Transverse colon (tissue), 4 donors: ENCODE measurements at places on chromosomes 2 and 18. TPM values are rescaled to one million over a fixed set of nuclear protein-coding genes. Genes with fewer than 3 reads are reported as not detected.
A peak's percentile ranks its signal among the peaks of the same experiment; 100 is the strongest.

- no peak for DNase-seq
Measured at GRCh38 chr2:168559187-168559586, 103.1 kb downstream of the CERS6 start.

The SERPINB10 gene
- not detected for total RNA-seq

The HOXD10 gene
- total RNA-seq, result 3.4 TPM

The RAB12 gene
- 27.7 TPM for total RNA-seq

DNA sequence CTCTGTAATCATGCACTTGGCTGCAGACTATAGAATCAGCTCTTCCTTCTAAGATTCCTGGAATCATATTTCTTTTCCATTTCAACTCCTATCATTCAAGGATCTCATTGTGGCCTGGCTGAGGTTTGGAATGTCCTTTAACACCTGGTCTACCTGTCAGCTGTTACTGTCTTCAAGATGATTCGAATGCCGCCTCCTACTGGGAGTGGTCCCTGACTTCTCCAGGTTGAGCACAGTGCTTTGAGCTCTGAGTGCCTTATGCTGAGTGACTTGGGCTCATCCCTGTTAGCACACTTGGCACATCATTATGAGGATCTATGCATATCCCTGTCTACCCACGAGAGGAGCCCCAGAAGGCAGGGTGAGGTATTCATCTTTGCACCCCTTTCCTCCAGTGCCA lies 87.6 kb downstream of the MARCHF4 start:
- no peak for DNase-seq

DNA sequence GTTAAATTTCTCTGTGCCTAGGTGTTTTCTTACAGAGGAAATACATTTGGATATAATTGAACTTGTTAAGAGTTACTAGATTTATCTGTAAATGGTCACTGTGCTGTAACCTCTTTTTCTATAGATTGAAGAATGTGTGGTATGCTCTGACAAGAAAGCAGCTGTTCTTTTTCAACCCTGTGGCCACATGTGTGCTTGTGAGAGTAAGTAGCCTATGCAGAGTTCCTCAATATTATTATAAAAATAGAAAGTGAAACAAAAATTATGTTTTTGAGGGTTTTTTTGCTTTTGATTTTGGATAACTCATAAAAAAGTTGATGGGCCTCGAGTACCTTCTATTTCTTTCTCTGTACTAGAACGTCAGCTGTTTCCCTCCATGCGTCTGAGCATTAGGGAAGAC lies 112.4 kb downstream of the MIB1 start:
- no peak for DNase-seq

The TRIM43 gene
- not detected for total RNA-seq

GRCh38 chr2:144950899-144951560 lies 431.1 kb upstream of the ZEB2 start:
- DNase-seq, result no peak

- DNase-seq, result no peak
Measured at GRCh38 chr2:53130441-53130943, 637.1 kb upstream of the CHAC2 start.

GRCh38 chr18:50686409-50686808 lies 126.5 kb downstream of the MAPK4 start:
- DNase-seq, result no peak

- DNase-seq, result no peak
Measured at GRCh38 chr18:35185771-35186170, 55.1 kb upstream of the ZNF397 start.

GRCh38 chr2:3536682-3537632 lies 17.6 kb upstream of the ADI1 start:
- DNase-seq, result no peak

GRCh38 chr2:172927641-172928357 lies 147.8 kb upstream of the MAP3K20 start:
- DNase-seq, result no peak

DNA sequence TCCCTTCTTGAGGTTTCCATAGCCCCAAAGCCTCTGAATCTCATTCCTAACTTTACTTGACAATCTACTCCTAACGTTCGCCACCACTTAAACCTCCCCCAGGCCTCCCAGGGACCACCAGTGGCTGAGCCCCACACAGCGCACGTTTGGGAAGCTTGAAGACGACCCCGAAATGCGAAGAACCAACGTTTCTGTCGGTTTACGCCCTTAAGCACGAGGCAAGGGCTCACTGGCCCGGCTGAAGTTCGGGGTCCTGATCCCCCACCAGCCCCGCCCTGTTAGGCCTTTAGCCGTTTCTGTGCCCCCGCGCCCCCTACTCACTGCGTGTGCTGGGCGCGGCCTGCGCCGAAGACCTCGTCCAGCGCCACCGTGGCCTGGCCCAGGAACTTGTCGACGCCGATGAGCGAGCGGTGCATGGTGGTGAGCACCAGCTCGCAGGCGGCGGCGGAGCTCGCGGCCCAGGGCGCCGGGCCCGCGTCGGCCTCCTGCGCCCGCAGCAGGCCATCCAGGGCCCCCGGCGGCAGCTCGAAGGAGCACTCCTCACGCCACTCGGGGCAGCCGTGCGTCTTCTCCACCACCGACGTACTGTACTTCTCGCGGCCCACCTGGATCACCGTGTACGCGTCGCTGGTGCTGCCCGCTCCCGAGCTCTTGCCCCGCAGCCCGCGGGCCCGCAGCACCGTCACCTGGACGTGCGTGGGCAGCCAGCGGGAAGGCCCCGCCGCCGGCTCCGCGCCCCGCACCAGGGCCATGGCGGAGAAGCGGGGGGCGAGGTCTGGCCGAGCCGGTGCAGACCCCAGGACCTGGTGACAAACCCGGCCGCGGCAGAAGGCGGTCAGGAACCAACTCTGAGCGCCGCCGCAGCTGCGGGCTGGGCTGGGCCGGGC lies 479 bp downstream of the RAB11FIP5 start:
- DNase-seq, result peak; percentile 29

DNA sequence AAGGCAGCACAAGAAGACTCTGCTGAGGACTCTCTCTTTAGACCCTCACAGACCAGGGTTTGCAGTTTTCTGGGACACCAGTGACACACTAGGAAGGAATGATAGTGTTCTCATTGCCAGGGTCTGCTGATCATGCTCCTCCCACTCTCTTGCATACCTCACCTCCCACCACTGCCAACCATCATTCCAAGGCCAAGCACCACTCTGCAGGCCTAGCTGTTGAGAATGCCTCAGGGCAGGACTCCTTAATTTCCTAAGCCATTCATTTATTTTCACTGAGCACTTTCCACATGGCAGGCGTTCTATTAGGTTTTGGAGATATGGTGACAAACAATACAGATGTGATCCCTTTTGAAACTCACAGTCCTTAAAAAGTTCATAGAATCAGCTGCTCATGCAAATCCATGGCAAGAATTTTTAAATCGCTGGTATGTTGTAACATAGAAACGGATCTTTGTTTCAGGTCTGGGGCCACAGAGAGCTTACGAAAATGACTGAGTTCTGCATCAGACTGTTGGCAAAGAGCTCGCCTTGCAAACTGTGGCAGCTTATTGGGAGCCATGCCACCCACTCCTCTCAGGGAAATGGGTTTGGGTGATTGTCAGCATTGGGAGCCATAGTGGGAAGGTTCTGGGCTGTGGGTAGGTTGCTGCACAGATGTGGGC lies 78.5 kb downstream of the XDH start:
- no peak for DNase-seq
